ENCODE measurements at places on chromosomes 16 and 17. TPM values are rescaled to one million over a fixed set of nuclear protein-coding genes. Genes with fewer than 3 reads are reported as not detected.
A peak's percentile ranks its signal among the peaks of the same experiment; 100 is the strongest.

- ATAC-seq, result peak; percentile 50
Observed at GRCh38 chr16:79071424-79071823, 529.1 kb downstream of the MAF start.

GRCh38 chr16:81994485-81994884 lies 16.8 kb downstream of the SDR42E1 start:
- peak; percentile 11 for ATAC-seq

DNA sequence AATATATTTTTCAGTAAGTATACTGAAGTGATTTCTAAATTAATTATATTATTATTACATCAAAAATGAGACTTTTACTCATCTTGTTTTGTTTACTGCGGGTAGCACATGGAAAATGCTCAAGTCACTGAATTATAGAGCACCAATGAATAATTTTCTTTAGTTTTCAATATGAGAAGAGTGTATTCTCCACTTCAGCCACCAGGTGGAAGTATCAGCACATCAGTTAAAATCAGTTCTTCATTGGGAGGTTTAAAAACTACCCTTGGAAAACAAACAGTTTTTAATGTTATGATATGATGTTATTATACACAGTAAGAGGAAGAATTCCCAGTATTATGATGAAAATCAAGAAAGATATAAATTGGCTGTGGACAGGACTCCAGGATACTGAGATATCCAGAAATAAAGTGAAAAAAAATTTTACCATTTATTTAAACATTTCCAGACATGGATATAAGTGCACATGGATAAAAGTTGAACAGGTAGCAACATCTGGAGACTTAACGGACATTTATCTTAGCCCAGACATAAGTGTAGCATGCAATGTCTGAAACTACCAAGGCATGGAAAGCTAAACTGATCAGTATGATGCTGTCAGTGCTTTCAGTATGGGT lies 467.3 kb downstream of the KCNJ2 start:
- peak; percentile 47 for ATAC-seq

DNA sequence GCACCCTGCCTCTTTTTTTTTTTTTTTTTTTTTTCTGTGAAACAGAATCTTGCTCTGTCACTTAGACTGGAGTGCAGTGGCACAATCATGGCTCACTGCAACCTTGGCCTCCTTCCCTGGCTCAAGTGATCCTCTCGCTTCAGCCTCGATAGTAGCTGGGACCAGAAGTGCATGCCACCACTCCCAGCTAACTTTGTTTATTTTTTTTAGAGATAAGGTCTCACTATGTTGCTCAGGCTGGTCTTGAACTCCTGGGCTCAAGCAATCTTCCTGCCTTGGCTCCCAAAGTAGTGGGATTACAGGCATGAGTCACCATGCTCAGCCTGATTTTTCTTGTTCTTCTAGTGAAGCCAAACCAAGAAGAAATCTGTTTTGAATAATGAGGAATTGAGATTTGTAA lies 25.0 kb downstream of the CDK12 start:
- ATAC-seq, result no peak

DNA sequence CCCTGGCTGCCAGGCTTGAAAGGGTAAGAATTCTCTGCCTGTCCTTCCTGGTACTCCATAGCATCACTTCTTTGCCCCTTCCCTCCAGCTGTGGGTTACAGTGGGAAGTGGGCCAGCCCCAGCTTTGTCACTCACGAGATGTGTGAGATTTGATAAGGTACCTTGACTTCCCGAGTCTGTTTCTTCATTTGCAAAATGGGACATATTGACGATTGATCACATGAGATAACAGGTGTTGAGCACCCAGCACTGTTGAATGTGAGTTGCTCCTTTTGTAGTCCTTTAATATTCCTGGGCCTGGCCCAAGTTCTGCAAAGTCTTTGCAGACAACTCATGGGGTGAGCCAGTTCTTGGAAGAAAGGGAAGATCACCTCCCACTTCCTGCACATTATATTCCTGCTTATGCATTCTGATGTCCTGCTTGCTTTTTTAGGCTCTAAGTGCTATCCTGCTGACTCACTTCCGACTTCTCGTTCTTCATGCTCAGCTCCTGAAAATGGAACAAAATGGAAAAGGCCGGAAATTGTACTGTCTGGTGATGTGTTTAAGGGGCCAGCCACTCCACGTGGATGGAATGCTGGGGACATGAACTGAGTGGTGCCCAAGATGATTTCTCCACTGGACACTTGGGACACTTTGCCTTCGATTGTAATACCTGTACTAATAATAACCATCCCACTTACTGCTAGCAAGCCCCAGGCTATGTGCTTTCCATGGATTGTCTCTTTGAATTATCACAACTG lies 8.3 kb upstream of the NLK start:
- ATAC-seq, result peak; percentile 63

Gene CLEC3A
- not detected for total RNA-seq

DNA sequence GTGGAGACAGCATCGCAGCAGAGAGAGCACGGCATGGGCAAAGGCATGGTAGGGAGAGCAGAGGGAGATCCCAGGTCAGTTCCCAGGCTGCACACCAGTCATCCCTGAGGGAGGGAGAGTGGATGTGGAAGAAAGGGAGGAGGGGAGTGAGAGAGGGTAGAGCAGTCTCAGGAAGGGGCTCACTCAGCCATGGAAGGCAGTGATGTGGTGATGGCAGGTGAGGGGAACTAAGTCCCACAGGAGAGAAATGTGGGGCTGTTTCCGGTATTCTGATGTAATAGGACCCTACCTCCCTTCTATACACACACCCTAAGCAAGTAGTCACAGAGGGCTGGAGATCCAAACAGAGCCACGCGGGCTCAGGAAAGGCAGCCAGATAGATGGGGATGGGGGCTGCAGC lies 500.3 kb upstream of the CDH11 start:
- no peak for ATAC-seq

DNA sequence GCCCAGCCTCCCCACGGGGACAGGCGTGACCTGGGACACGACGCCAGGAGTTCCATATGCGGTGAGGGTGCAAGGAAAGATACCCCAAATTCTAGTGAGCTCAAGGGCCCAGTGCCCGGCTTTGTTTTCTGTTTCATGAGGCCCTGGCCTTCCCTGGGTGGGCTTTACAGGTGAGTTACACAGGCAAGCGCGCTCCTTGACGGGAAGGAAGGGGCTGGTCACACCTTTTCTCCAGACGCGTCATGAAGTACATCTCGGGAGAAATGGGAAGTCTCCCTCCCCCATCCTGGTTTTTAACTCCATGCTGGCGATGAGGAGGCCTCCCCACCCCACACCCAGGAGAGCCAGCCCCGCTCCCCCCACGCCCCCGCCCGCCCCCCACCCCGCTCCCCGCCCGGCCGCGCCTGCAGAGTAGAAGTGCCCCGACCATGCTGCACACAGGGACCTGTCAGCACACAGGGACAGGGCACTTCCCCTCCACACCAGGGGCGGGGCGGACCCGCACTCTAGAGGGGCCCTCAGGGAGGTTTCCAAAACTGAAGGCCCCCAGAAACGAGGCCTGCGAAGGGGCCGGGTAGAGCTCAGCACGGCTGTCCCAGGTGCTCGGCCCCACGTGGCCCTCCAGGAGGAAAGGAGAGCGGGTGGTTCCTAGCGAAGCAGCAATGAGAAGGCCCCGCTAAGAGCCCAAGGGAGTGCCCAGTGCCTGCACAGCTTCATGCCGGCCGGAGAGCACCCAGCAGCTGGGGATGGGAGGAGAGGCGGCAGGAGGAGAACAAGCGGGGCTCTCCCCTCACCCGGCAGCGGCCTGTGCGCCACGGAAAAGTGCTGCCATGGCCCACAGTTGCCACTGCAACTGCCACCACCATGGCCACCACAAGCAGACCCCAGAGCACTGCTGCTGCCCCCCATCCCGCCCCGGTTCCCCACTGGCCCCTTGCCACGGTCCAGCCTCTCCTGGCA lies 7.7 kb downstream of the CYB561 start:
- no peak for ATAC-seq

Gene TAOK2
- total RNA-seq, result 17.7 TPM

Gene CIBAR2
- total RNA-seq, result not detected

Measured in esophagus mucosa (tissue), 1 donor.